ENCODE measurements at places on chromosomes 11 and 22.

GRCh38 chr11:117328375-117329010, 839 bp downstream of the CEP164 start:
- DNase-seq, result no peak

DNA sequence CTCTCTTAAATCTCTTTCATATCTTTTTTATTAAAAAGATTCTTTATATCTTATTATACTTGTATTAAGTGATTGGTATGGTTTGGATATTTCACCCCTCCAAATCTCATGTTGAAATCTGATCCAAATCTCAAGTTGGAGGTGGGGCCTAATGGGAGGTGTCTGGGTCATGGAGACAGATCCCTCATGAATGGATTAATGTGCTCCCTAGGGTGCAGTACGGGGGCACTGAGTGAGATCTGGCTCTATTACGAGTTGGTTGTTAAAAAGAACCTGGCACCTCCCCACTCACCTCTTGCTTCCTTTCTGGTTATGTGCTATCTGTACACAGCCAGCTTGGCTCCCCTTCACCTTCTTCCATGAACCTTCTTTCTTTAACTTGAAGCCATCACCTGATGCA, 149.6 kb downstream of the CWF19L2 start:
- no peak for DNase-seq

- no peak for DNase-seq
These were observed 70.0 kb upstream of the FAT3 start for GRCh38 chr11:92154611-92155010.

DNA sequence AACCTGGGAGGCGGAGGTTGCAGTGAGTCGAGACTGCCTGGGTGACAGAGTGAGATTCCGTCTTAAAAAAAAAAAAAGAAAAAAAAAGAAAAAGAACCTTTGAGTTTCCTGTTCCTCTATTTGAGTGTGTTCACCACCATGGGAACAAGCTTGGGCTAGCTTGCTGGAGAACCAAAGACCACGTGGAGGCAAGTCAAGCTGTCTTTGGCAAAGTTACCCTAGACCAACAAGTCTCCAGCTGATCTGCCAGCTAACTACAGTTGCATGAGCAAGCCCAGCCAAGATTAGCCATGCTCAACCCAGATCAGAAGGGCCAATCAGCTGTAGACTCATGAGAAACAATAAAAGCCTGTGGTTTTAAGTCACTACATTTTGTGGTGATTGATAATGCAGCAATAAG, 29.7 kb downstream of the SLN start:
- no peak for DNase-seq

DNA sequence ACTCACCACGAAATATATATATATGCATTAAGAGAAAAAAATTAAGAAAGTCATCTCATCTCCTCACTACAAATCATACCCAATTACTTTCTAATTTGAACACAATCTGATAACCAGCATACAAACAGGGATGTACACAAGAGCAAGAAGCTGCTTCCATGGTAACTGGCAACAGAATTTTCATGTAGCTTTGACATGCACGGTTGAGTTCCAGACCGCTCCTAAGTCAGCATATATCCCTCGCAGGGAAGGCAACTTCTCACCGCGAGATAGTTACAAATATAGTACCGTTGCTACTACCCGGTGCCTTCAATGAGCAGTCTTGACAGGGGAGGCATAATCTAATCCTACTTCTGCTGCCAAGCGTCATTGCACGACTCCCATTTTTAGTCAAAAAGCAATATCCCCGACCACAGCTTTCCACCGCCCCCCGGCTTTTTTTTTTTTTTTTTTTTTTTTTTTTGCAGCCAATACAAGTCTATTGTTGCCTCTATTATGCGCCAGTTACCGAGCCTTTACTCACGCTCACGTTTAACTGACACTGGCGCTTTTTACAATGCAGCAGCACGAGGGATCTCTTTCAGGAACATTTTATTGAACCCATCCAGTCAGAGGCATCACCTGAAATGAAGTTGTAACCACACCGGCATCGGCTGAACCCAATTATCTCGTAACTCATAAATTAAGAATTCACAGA, 2.2 kb downstream of the CADM1 start:
- no peak for DNase-seq

DNA sequence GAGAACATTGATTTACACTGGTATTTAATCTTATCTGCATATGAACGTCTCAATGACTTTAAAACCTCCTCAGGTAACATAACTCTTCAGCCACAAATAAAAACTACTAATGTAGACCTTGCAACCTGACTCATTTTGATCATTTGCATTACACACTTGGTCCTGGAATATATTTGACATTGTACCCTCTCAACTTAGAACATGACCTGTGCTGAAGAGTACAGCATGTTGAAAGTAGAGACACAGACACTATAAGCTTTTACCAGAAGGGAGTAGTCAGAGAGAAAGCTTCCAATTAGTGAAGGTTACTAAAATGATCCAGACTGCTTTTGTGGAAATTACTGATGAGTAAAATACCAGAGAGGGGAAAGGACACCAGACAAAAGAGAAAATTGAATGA, 390.6 kb upstream of the ANO3 start:
- DNase-seq, result no peak

DNA sequence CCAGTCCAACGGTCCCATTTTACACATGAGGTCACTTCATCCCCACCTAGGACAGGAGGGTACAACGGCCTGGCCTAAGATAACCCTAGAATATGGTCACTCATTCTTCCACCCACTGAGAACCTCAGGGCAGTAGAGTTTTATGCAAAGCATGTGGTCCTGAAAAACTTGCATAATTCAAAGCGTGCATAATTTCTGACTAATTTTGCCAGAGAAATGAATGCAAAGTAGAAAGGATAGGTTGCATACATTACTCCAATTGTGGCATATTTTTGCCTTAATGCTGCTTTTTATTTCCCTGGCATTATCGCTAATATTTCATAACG, 32.5 kb upstream of the SLC35C1 start:
- DNase-seq, result no peak

GRCh38 chr22:21760640-21761039, 25.0 kb upstream of the YPEL1 start:
- no peak for DNase-seq

GRCh38 chr11:70414341-70415100, 16.2 kb downstream of the CTTN start:
- DNase-seq, result no peak

- no peak for DNase-seq
These were observed 121.0 kb downstream of the WNT7B start for GRCh38 chr22:45855961-45856360.

GRCh38 chr11:72635309-72635915, 38.8 kb downstream of the PDE2A start:
- no peak for DNase-seq

GRCh38 chr11:115170133-115170815, 333.9 kb downstream of the CADM1 start:
- no peak for DNase-seq

DNA sequence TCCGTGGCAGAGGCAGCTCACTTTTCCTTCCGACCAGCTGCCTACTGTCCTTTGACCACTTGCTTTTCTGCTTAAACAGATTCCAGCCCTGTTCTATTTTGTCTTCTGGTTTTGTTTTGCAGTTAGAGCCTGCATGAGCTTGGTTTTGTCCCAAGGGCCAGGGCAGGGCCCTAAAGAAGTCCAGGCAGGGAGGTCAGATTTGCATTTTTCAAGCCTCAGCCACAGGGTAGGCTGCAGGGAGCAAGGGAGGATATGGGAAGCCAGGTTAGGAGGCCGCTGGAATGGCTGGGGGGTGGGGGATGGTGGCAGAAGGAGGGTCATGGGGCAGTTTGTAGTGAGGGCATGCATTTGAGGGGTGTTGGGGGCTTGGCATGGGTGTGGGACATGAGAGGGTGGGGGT, 23.1 kb downstream of the FADD start:
- DNase-seq, result no peak

- no peak for DNase-seq
These were observed 127.3 kb downstream of the MORC2 start for GRCh38 chr22:30841273-30841672.

DNA sequence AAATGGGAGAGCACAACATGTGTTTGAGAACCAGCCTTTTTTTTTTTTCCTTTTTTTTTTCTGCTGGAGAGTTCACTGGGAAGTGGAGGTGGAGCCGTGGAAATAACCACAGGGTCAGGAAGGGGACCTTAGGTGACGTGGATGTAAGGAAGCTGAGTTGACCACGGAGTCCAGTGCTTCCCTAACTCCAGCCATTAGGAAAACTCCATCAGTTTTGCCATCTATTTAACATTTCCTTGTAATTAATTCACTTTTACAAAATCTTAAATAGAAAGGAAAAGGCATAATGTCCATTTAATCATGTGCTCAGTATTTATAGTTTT, 2.0 kb upstream of the CDK2AP2 start:
- DNase-seq, result no peak

GRCh38 chr11:76337923-76338322, 43.0 kb downstream of the THAP12 start:
- no peak for DNase-seq

DNA sequence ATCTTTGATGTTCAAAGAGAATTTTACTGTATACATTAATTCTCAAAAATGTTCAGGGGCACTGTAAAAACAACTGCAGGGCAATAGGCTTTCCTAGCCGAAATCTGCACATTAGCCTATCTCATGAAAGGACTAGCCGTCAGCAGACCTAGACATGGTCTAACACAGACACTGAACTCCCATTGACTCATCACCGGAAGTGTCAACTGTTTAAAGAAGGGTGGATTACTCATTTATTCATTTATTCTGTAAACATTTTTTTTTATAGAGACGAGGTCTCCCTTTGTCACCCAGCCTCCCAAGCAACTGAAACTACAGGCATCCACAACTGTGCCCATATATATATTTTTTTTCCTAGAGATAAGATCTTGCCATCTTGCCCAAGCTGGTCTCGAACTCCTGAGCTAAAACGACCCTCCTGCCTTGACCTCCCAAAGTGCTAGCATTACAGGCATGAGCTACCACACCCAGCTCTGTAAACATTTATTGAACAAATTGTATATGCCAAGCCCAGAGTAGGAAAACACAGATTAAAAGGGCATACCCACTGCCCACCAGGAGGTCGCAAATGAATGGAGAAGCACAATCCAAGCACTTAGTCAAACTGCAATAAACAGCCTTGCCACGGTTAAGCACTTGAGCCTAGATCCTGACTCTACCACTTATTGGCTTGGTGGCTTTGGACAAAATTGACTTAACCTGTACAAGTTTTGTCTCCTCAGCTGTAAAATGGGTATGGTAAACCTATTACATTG, 26.6 kb downstream of the RAB30 start:
- no peak for DNase-seq

- DNase-seq, result no peak
These were observed 87.9 kb downstream of the BCR start for GRCh38 chr22:23268139-23268712.

DNA sequence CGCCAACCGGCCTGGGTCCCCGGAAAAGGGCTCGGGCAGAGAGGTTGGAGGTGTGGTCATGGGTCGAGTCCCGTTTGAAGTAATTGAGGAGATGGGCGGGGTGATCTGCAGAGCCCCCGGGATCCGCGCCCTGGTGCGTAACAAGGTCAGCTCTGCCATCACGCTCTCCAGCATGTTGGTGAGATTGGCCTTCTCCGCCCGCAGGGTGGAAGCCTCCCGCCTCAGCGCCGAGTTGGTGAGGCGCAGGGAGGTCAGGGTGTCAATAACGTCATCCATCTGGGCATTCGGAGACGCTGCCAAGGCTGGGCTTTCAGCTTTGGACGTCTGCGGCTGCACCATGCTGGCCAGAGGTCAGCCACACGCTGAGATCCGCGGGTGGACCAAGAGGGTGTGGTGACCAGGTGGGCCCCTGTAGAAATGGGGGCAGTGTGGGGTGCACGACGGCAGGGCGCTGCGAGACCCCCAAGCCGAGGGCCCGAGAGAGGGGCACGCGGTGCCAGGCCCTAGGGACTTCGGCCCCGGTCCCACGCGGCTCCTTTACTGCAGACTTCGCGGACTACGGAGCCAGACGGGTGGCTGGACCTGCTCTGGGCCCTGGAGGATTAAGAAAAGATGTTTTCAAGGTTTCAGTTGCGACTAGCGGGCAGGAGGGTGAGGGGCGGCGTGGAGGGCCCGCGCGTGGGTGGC, 672 bp downstream of the RTL6 start:
- DNase-seq, result no peak

GRCh38 chr11:17766590-17766989, 32.0 kb downstream of the KCNC1 start:
- no peak for DNase-seq

DNA sequence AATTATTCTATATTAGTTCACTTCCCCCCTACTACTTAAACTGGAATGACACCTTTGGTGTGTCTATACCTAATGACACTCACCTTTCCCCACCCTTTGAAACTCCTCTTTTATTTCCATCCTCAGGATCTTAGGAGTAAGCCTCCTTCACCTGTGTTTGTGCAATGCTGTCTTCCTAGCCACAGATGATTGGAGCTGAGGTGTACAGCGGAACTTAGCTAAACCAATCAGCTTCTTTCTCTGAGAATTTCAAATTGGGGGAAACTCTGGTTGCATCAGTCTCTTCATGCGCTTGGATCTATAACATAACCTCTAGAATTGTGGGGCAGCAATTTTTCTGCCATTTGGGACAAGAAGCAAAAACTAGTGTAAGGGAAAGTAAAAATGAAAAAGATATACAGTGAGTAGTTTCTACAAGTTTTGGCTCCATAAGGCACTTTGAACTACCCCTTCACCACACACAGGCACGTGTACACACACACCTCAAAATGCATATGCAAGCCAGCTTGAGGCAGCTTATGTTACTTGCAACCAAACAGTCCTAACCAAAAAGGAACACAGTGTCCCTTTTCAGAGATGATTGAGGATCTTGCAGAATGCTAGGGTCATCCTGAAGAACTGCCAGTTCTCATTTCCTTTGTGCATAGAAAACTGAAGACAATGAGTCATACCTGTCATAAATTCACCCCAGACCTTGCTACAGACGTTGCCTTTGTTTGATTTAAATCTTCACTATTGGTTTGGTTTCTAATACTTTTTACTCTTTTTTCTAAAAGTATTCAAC, 36.0 kb upstream of the LDLRAD3 start:
- DNase-seq, result no peak

DNA sequence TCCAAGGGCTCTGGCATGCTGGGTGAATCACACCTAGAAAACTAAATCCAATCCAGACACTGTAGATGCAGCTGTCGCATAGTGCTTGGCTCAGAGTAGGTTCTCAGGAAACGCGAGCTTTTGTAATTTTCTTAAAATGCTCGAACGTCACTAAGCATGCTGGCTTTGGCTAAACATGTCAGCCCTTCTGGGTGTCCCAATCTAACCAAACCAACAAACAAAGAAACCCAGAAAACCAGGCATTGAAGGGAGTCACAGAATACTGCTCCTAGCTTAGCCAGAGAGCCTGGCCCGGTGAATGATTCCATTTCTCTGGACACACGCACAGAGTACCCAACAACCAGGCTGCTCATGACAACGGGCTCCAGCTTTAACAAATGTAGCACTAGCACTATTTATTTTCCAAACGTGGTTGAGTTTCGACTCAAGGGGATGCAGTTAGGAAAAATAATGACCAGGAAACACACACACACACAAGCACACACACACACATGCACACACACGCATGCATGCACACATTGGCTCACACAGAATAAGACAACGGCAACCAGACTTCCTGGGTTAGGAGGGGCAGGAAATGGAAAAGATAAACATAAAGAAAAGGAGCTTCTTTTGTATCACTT, 492.6 kb downstream of the MIAT start:
- DNase-seq, result no peak

All from GM18507 (cell line).